Cardiac fibroblast (primary cell): ENCODE measurements at places on chromosomes 7 and 10.
A peak's percentile ranks its signal among the peaks of the same experiment; 100 is the strongest.

- no peak for DNase-seq
Observed at GRCh38 chr10:96584035-96584434, 2.8 kb downstream of the TM9SF3 start.

DNA sequence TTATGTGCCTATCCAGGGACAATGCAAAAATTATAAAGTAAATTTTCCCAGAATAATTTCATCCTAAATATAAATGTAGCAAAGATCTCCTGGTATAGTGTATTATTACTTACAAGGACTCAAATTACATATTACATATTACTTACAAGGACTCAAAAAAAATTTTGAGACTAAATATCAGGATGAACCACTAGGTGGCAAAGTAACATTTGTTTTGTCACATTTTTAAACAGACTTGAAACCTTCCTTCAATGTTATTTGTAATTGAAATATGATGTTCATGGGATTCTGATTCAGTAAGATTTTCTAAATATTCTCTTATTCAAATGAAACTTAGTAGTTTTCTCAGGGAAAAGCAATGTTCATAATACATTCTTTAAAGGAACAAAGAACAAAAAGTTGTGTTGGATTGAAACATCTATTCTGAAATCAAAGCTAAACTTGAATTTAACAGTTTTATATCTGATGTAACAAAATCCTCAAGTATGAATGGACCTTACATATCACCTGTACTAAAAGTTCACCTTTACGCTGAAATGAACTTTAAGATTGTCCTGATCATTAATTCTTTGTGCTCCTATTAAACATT is 74.3 kb upstream of the GNAI1 start:
- peak; percentile 87 for DNase-seq

GRCh38 chr10:113272511-113272910 is 280.3 kb upstream of the HABP2 start:
- no peak for DNase-seq

- DNase-seq = no peak
Observed at GRCh38 chr7:99420986-99421385, 12.2 kb downstream of the BUD31 start.

DNA sequence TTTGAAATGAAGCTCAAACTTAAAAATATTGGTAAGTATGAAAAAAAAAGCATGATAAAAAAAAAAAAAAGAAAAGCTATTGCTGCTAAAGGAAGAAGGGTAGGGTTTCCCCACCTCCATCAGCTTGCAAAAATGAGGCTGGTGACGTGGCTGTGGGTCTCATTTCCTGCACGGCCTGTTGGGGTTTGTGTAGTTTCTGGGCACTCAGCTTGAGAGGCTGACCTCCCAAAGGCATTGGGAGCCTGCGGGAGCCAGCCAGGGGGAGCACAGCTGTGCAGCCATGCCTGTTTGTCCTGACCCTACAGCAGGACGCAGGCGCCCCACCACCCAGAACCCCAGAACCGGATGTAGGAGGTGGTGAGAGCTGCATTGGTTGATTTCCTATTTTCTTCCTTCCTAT is 48.8 kb upstream of the CARD11 start:
- DNase-seq = no peak

DNA sequence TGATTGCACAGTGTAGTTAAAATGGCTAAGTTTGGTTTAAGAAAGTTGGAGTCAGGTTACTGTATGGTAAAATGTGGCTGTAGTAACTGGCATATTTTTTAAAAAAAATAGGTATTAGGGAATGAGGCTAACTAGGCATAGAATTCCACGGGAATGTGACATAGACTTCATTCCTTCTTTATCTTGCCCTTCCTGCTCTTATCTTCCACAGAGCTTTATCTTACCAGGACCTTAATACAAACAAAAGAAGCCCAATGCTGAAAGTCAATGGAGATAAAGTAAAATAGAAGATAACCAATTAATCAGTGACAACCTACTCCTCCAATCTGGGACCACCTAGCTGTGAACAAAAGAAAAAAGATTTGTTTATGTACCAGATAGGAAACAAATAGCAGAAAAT is 58.1 kb downstream of the TET1 start:
- no peak for DNase-seq

DNA sequence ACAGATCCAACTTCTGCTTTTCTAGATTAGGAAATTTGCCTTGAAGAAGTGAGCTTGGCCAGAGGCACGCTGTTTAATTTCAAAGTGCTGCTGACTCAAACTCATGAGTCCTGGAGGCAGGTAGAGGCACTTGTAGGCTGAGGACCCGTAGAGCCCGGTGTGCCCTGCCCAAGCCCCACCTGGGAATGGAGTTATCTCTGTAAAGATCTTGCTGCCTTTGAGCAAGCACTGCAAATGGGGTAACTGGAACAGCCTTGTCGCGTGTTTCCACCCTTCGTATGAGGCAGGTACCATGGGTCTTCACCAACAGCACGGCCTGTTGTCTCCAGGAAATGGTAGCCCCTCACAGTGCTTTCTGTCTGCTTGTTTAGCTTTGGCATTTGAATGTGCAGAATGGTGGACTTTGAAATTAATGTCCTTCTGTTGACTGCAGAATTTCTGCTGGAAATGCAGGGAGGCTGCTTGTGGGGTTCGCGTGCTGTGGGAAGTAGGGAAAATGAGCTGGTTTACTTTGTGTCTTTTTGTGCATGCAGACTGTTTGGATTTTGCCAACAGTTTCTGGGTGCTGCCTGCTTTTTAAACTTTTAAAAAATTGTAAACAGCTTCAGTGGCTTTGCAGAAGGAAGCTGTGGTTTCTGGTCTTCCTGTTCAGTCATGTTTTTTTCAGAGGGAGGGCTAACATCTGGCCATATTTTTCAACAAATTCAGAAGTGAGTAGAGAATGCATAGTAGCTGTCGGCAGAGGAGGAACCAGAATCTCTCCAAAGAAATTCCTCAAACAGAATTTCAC is 27.2 kb downstream of the CCM2 start:
- DNase-seq = no peak
